ENCODE measurements at places on chromosomes 4 and X.

- no peak for DNase-seq
These were observed 97.5 kb downstream of the MAOA start for GRCh38 chrX:43753637-43754036.

DNA sequence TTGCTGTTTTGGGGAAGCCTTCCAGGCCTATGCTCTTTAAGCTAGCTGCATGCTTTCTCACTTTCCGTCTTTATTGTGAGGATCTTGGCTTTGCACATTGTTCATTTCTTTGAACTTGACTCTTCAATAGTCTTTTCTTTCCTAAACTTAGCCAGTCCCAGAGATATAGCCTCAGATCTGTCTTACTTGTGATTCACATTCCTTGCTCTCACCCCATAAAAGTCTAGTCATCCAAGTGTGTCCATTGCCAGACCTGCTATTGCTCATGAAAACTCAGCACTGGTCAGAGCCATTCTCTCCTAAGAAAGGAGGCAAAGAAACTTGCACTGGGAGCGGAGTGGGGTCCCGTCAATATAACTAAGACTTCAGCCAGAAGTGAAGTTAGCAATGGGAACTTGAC lies 275.0 kb upstream of the CTSO start:
- DNase-seq = no peak

- DNase-seq = no peak
These were observed 291.5 kb upstream of the SMIM31 start for GRCh38 chr4:164462471-164462870.

DNA sequence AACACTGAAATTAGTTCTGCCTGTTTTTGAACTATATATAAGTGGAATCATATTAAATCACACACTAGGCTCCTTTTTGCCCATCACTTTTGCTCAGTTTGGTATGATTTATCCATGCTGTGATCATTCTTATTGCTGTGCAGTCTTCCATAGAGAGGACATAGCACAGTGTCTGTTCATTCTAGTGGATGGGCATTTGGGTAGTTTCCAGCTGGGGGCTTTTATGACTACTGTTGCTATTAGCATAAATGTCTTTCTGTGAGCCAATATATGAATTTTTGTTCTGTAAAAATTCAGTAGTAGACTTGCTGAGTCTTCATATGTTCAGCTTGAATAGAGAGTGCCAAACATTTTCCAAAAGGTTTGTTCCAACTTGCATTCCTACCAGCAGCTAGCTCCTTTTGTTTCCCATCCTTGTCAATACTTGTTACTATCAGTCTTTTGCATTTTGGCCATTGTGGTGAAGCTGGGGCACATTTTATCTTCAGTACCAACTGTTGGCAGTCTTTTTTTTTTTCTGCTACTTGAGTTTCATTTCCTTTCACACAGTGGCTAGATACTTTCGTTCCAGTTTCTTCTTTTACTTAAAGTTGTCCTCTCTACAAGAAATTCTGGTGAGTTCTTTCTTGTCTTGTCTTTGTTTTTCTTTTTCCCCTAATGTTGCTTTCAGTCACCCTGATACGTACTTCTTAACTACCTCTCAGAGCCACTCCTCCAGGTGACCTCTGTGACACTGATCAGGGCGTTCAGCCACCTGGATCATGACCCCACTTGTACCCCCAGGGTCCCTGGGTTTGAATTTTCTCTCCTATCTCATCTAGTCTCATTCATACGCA lies 87.0 kb downstream of the ANXA3 start:
- no peak for DNase-seq

GRCh38 chr4:11495291-11495690 lies 66.6 kb upstream of the HS3ST1 start:
- DNase-seq = no peak

- DNase-seq = peak; percentile 82
These were observed at the start of gene ARMCX6 for GRCh38 chrX:101617211-101618191. Gene ARMCX6 (minus strand): TSS chrX:101618000. CDS start chrX:101616620, 1,380 bp downstream.

DNA sequence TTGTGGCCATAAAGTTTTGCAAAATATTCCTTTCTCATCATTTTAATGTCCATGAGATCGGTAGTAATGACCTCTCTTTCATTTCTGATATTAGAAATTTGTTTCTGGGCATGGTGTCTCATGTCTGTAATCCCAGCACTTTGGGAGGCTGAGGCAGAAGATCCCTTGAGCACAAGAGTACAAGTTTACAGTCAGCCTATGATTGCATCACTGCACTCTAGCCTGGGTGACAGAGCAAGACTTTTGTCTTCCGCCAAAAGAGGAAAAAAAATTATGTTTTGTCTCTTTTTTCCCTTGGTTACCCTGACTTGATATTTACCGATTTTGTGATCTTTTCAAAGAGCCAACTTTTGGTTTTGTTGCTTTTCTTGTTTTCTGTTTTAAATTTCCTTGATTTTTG lies 10.8 kb upstream of the NKAP start:
- DNase-seq = no peak

GRCh38 chr4:78200949-78201348 lies 143.8 kb downstream of the FRAS1 start:
- no peak for DNase-seq

DNA sequence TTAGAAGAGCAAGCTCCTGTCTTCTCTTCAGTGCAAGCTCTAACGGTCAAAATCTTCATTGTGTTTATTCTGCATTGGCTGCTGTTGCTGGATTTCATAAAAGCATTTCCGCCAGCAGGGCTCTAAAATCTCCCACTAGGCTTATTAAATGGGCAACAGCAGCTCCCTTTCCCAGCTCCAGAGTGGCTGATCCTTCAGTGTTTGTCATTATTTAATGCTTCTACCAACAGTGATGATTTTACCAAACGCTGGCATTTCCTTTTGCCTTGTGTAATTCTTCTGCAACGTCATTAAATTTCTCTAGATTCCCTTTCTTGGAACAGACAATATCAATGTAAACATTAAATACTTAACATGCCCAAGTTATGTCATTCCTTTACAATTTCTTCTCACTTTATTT lies 20.1 kb downstream of the SLC7A11 start:
- no peak for DNase-seq

GRCh38 chrX:119118780-119119395 lies 8.7 kb downstream of the KIAA1210 start:
- DNase-seq = peak; percentile 64

DNA sequence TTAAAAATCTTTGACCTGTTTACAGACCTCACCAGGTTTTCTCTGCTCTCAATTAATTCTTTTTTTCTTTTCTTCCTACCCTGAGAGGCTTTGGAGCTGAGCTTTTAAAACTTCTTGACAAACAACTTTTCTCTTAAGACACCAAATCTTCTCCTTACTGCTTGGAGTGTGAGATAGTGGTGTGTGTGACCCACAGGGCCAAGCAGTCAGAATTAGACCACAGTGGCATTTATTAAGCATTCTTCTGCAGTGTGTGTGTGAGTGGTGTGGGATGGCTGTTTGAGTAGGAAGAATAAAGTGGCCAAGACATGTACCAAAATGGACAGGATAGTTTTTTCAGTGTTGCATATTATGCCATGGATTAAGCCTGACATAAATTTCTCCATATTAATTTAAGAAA lies 665.1 kb downstream of the RAPGEF2 start:
- DNase-seq = no peak

- DNase-seq = no peak
These were observed 321.6 kb upstream of the PITX2 start for GRCh38 chr4:110944501-110944900.

DNA sequence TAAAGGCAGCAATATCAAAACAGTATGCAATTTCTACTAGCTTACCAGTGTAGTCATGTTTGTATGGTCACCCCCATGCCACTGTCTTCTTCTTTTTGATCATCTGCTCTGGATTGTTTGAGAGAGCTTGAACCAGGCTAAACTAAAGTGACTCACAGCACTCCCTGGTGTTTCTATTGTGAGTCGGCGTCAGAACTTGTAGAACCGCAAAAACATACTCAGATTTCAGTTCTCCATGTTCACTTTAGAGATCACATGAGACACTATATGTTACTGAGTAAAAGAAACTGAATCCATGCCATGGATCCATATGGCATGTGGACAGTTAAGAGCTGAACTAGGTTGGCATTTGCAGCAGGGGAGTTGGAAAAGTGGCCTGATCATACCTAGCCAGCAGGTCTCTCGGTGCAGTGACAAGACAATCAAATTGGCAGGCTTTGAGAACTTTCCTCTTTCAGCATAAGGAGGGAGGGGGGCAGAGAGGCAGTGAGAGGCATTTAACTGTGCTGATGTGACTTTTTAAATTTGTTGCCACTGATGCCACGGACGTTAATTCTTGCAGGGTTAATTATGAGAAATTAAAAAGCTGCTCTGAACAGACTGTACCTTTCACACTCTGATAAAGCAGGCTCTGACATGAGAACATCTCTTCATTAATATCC lies 88.4 kb downstream of the AFF2 start:
- no peak for DNase-seq

GRCh38 chr4:121316091-121316490 lies 64.7 kb downstream of the QRFPR start:
- DNase-seq = no peak

DNA sequence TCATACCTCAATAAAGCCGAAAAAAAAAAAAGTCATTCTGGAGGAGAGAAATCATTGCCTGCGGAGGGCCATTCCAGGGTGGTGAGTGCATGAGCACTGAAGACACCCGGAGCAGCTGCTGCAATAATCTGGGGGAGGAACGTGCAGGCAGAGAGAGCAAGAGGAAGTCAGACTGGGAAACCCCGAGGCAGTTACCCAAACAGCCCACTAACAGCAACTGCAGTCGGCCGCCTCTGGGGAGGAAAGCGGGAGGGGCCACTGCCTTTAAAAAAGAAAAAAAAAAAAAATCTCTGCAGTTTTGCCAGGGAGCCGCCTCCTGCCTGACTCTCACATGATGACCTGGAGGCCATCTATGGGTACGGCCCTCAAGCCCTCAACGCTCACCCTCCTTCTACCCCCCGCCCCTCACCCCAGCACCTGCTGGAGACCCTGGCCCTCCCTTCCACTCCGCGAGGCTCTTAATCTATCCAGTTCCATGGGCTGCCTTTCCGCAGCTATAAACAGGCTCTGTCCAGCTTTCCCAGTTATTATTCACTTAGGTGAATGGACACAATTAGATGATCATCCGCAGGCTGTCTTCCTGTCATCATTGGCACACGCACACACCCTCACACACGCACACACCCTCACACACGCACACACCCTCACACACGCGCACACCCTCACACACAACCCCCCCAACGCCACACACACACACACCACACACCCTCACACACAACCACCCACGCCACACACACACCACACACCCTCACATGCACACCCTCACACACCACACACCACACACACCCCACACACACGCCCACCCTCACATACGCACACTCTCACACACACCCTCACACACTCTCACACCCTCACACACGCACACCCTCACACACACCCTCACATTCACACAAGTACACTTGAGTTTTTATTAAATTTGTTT lies 3.4 kb upstream of the AVPR2 start:
- DNase-seq = peak; percentile 78

- no peak for DNase-seq
These were observed 100.0 kb downstream of the TET2 start for GRCh38 chr4:105246712-105247111.

GRCh38 chrX:97938706-97939105 lies 1055.0 kb downstream of the RPA4 start:
- no peak for DNase-seq
